ENCODE measurements at places on chromosomes 7 and 10.

DNA sequence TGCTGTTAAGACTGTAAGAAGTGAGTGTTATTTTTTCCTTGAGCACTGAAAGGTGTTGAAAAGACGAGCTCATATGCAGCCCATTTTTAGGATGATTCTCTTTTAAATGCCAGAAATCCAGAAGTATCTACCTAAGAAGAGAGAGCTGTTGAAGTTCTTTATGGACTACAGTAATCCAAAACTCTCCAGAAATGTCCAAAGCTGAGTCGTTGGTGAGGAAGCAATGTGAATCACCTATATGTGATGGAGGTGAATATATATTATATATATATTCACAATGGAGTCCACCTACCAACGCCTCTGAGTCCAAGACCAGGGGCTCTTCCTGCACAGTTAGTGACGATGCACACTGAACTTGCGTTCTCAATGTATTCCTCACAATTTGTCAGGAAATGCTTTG, 252.7 kb upstream of the PITRM1 start:
- DNase-seq = no peak

DNA sequence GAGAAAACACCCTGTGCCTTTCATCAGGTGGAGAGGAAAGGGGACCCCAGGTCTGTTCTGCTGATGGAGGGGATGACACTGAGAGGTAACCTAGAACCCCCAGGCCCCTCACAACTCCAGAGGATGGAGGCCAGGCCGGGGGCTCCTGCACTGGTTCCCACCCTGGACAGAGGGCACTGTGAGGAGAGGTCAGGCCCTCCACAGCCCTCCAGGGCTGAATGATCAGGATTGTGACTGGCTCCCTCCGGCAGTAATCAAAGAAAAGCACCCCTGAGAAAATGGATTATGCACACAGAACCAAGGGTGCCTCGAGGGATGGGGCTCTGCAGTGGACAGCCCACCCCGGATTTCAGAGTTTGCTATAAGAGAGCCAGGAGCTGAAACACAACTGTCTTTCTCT, 502.8 kb downstream of the TCERG1L start:
- DNase-seq = no peak

- DNase-seq = no peak
These were observed 8.1 kb downstream of the TRIM8 start for GRCh38 chr10:102652170-102652916.

GRCh38 chr7:2617325-2617905, 14.4 kb upstream of the TTYH3 start:
- DNase-seq = no peak

GRCh38 chr10:128804411-128804810, 662.6 kb upstream of the MGMT start:
- DNase-seq = no peak

DNA sequence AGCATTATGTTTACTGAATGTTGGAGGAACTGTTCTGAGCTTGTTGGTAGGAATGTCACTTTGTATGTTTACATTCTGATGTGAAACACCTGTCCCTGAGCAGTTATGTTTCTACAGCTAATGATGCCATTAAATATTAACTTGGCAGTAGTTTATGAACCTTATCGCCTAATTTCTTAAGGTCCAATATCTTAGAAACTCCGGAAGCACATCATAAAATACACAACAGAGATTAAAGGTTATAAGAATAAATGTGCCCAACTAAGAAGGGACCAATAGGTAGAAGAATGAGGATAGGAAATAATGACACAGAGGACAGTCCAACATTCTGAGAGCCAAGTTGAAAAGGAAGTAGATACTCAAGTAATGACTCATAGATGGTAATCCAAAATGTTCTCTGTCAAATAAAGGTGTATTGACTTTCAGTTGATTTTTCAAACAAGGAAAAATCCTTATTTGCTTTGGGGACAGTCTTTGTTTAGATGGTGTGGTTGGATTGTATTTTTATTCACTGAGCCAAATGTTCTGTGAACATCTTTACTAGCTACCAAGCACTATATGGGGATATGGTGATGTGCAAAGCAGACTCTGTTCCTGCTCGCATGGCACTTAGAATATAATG, 31.9 kb downstream of the LCOR start:
- DNase-seq = no peak

Measured in activated gamma-delta T cell (primary cell).